Activated gamma-delta T cell treated with Interleukin-2 at 50 U/mL for 16 hours (primary cell): ENCODE measurements at places on chromosomes 16 and 17.

DNA sequence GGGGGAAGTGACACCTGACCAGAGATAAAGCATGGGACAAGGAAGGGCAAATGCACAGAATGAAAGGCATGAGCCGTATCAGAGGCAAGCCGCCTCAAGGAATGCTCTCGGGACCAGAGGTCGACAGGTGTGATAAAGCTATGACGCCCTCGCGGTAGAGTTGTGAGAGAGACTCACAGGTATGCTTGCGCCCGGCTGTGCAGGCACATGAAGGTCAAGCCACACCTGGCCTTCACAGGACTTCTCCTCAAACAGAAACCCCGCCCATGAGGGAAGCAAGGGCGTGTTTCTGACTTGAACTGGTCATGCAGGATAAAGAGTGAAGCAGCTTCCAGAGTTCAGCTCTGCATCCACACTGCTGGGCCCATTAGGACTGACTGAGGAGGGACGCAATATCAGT, 7.8 kb downstream of the NCBP3 start:
- DNase-seq = no peak

- DNase-seq = no peak
Measured at GRCh38 chr16:64627288-64627687, 494.6 kb downstream of the CDH11 start.

GRCh38 chr17:71633391-71633849, 487.4 kb upstream of the SOX9 start:
- no peak for DNase-seq

- DNase-seq = no peak
Measured at GRCh38 chr16:86512860-86513470, 2.6 kb downstream of the FOXF1 start.

GRCh38 chr17:8124350-8125153, 646 bp upstream of the HES7 start:
- no peak for DNase-seq
